ENCODE measurements at places on chromosomes 3 and 15.

- no peak for DNase-seq
These were observed 882.8 kb downstream of the NAALADL2 start for GRCh38 chr3:175741951-175742350.

DNA sequence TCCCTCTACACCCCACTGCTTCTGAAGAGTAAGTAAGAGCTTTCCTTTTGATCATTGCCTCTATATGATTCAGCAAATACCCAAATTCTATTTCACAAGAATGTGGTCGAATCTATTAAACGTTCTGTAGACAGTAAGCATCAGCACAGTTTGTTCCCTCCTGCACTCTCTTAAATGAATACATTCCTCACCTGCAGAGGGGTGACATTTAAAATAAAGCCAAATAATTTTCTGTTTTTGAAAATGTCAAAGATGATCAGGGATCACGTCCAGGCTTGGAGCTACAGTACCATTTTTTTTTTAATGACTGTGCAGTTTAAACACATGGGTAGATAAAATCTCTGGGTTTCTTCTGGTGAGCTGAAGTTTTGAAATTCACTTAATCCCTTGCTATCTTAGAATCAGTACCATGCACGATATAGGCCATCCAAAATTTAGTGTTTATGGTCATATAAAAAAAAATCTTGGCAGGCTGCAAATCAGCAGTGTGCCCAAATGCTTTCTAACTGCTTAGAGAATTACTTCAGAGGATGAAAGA lies 12.8 kb downstream of the PYDC2 start:
- DNase-seq, result no peak

GRCh38 chr3:63912768-63913588 lies 795 bp upstream of the SCAANT1 start:
- peak; percentile 31 for DNase-seq

DNA sequence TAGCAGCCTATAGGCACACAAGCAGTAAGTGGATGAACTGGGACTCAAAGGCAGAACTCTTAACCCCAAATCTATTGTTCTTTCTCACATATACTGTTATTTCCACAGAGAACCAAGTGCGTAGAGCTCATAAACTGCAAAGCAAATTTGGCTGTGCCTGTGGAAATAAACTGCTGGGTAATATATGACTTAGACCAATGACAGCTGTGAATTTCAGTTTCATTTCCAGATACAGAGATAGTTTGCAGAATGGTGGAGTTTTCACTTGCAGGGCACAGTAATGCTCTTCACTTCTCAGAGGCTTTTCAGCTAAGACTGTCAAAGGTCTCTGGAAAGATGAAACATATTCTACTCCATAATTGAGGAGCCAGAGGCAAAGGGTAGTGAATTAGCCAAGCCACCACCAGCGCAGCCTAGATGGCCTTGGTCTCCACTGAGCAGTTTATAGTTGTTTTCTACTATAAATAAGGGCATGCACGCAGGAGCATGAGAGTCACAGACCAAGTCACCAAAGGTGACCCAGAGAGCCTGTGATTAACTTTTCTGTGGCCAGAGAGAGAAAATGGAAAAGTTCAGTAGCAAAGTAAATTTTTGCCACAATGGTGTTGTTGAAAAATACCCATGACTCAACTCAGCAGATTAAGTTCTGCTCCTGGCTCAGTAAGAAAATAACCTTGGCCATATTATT lies 180.7 kb upstream of the GRM7 start:
- DNase-seq, result no peak

DNA sequence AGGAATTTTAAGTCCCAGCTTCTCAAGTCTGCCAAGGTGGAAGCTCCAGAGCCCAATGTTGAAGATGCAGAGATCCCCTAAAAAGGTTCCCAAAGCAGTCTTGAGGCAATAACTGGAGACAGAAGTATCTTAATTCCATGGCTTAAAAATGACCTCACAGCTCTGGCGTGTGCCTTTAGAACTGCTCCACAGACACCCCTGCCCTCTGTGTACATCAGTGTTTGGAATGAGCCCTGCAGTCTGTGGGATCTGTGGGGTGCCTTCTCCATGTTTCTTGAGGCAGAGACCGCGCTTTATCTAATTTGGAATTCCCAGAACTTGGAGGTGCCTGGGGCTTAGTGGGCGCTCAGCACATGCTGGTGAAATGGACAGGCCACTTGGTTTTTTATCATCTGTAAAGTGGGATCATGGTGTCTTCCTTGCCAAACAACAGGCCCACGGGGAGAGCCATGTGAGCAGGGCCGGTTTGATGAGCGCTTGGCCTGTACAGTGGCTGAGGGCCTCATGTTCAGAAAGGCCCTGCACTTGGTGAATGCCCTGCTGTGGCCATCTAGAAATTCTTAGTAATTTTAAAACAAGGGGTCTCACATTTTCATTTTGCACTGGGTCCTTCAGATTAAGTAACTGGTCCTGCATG lies 7.1 kb downstream of the ITGA11 start:
- no peak for DNase-seq

DNA sequence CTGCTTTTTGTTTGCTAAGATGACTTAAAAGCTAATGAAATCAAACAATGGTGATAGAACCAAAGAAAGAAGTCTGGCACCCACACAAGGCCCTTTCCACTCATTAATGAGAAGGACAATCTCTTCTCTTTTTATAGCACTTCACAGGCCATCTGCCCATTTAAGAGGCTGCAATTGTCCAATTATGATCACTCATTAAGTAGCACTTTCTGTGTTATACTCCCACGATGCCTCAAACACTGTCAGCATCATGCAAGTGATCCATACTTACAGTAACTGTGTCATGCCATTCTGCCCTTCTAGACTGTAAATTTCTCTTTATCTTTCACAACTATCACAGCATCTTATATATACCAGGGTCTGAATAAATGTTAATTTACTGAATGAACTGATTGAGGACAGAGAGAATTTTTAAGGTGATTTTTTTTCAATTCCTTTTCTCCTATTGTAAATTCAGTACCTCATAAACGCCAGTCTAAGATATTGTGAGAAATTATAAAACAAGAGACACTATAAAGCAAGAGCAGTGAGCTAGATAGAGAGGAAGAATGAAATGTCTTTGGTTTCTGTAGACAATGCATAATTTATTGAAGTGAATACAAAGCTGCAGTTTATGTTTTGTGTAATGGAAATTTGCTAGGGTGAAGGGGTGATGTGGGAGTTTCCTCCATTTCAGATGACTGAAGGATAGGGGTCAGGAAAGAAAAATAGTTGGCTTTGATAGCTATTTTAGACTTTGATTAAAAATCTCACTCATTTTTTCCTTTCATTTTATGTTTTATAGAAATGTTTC lies 17.3 kb downstream of the CD200 start:
- DNase-seq, result no peak
